CD8-positive, alpha-beta memory T cell (primary cell): ENCODE measurements at places on chromosomes 6 and 20.

DNA sequence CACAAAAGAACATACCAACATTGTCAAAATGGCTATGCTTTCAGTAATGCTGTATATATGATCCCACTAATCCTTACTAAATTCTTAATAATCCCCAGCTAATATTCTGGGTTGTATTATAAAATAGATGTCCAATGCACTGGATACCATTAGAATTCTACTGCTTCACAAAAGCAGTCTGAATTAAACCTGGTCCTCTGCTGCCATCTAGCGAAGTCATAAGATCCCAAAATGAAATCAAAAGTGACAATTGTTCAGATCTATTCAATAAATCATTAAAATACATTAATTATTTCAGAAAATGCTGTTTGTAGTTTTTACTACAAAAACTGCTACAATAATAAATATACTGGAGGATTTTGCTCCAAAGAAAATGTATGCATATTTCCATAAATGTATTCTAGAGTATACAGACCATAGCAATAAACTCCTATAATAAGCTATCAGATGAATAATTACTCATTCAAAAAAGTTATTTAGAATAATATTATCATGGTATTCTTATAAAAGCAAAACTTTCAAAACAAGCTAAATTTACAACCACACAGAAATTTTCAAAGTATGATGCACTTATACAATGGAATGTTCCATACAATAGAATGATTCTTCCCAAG lies 92.6 kb downstream of the RNGTT start:
- peak; percentile 48 for DNase-seq
- H3K4me1 ChIP-seq = no peaks in the 10 kb centered on the region
- H3K4me3 ChIP-seq = no peak overlapping the region
- H3K27ac ChIP-seq = no peak overlapping the region
- H3K36me3 ChIP-seq = no peaks in the 10 kb centered on the region
- H3K27me3 ChIP-seq = no peaks in the 10 kb centered on the region

DNA sequence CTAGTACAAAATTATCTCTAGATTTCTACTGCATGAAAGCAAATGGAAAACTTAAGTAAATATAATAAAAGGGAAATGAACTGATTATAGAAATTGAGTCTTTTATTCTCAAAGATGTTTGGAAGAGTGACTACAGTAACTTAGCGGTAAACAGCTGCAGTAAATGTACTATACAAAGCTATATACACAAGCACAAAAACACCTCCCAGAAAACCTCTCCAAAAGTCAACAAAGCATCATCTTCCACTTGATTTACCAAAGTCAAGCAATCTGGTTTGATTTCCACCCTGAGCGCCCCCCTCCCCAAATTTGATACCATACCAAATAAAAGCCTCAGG lies 142.1 kb upstream of the SHLD1 start:
- no peak for DNase-seq
- H3K4me3 ChIP-seq = peak overlapping the region; percentile 95
- peak overlapping the region; percentile 99 for H3K27ac ChIP-seq
- H3K4me1 ChIP-seq = peaks cover 52% of the 10 kb centered on the region
- H3K36me3 ChIP-seq = peaks cover 3% of the 10 kb centered on the region

GRCh38 chr20:54208548-54209176 lies 775 bp downstream of the PFDN4 start:
- H3K36me3 ChIP-seq = no peaks in the 10 kb centered on the region
- H3K4me1 ChIP-seq = peaks cover 24% of the 10 kb centered on the region
- peak overlapping the region; percentile 99 for H3K27ac ChIP-seq
- H3K4me3 ChIP-seq = peak overlapping the region; percentile 91

GRCh38 chr6:116761779-116762178 lies 3.7 kb downstream of the FAM162B start:
- H3K4me1 ChIP-seq = no peaks in the 10 kb centered on the region
- H3K27ac ChIP-seq = no peak overlapping the region
- no peak overlapping the region for H3K4me3 ChIP-seq
- H3K36me3 ChIP-seq = no peaks in the 10 kb centered on the region
- no peak for DNase-seq
- peaks cover 14% of the 10 kb centered on the region for H3K27me3 ChIP-seq

- H3K4me3 ChIP-seq = no peak overlapping the region
- no peak for DNase-seq
- H3K27ac ChIP-seq = no peak overlapping the region
- no peaks in the 10 kb centered on the region for H3K36me3 ChIP-seq
Observed at GRCh38 chr6:54860739-54861138, 14.2 kb downstream of the FAM83B start.

DNA sequence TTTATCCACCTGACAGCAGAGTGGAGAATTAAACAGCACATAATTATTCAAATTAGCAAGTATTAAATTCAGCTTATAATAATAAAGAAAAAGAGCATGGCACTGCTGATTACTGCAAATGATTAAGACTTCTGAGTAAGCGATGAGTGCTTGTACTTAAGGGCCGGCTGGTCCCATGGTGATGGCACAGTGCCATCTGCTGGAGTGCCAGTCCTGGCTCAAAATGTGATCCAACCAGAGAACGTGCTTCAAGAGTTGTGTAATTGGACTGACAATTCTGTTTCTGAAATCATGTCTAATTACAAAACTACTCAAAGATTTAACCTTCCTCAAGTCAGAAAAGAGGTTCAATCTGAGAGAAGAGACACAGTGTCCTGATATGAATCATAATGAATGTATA lies 181.6 kb upstream of the RGS17 start:
- DNase-seq = peak; percentile 10
- no peak overlapping the region for H3K4me3 ChIP-seq
